HEK293T (cell line): ENCODE measurements at places on chromosomes 3 and 15.

DNA sequence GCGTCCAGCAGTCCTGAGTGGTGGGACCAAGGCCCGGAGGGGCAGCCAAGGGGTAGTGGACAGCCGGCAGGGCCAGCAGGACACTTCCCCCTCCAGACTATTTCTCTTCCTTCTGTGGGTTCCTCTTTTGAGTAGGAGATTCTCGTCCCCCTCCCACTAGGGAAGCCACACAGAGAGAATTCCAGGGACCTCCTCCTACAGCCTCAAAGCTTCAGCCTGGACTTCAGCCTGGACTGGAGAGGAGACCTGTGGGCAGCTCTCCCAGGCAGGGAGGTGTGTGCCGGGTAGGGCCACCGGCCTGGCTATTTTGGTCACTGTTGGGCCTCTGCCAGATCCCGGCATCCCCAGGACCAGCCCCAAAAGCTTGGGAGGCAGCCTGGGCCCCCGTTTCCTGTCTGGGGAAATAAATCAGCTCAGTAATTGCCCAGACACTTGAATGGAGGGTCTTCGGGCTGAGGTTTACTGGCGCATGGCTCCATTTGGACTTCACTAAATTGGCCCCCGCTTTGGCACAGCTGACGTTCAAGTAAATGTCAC is 1.3 kb downstream of the SLC6A6 start:
- no peak for DNase-seq

DNA sequence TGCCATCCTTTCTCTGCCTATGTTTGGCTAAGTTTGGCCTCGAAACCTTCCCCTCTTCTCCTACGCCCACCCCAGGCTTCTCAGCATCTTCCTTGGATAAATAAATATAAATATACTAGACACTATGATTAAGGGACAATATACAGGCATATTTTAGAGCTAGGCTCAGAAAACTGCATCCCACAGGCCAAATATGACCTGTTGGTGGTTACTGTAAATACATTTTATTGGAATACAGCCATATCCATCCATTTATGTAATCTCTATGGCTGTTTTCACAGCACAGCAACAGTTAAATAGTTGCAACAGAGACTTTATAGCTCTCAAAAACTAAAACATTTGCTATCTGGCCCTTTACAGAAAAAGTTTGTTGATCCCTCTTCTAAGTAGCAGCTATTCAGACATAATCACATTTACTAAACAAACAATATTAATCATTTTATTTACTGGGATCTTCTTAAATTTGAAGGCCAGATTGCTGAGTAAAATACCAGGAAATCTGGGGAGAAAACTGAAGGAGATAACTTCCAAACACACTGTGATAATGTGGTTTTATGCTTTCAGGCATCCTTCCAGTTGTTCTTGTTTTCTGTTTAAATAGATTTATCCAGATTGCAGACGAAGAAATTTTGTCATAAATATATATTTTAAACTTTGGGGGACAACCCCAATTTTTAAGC is 269.7 kb upstream of the THRB start:
- DNase-seq = no peak

DNA sequence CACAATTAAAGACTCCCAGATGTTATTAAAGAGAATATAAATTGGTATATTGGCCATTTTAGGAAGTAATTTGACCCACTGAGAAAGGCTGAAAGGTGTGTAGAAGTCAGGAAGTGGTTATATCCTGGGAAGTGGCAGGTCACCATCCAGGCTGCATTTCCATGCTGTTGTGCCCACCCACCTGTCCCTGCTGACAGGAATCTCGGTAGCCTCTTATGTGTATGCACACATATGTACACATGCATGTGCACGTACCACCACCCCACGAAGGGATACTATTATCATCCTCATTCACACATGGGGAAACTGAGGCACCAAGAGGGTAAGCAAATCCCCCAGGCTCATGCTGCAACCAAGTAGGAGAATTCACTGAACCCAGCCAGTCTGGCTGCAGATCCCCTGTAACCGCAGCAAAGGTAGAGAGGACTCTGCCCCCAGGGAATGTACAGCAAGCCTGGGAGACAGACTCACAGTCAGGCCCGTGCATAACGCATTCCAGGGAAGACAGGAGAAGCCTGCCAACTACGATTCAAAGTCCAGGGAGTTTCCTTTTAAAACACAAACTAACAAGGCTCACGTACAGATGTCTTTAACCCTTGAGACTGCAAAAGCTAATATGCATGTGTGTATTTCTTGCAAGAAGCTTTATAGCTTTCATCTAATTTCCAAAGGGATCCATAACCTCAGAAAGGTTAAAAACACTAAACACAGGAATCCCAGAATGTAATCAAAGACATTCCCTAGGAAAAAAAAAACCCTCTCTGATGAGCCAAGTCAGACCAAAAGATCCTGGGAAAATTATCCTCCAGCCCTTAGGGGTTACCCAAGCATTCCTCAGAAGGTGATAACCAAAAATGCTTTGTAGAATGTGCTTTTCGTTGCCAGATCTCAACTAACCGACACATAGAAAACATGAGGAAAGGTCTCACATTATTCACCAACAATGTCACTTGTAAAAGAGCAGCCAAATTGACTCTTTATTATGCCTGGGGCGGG is 129.6 kb downstream of the ADAMTS17 start:
- no peak for DNase-seq

GRCh38 chr15:68552344-68552743 is 26.4 kb upstream of the CORO2B start:
- DNase-seq = no peak
